IPS-NIHi11 (cell line): ENCODE measurements at places on chromosomes 5 and 9.
A peak's percentile ranks its signal among the peaks of the same experiment; 100 is the strongest.

DNA sequence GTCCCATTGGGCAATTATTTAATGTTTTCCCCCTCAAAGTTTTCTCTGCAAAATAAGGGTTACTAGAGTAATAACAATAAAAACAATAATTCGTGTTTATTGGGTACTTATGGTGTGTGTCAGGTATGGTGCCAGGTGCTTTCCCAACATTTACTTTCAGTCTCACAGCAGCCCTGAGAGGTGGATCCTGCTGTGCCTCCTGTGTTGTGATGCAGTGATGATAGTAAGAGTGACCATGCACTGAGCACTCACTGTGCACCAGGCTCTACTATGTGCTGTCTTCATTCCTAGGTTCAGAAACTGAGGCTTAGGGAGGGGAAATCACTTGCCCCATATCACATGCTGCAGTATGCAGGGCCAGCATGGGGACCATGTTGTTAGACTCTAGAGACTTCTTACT lies 15.5 kb downstream of the OTULINL start:
- DNase-seq = no peak

DNA sequence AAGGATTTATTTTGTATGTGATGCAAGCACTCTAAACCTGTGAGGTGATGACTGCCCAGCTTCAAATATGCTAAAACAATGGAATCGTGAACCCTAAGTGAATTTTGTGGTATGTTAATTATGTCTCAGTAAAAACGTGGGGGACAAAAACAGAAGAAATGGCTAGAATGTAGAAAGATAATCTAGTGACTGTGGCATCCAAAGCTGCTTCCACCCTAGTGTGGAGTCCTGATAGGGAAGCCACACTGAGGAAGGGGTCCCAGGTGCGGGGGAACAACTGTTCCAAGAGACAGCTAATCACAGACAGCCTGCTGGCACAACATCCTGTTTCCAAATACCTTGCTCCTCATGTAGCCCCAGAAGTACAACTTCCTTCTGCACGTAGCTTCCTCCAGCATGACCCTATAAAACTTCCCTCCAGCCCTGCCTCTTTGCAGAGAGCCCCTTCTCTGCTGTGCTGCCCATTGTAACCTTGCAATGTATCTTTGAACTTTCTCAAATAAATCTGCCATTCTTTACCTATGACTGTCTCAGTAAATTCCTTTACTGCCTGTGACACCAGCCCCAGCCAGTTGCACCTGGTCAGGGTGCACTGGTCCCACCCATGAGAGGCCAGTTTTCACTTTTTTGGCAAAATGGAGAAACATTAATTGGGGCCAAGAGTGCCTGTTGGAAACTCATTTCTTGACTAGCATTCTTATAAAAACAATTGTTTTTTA lies 4.9 kb downstream of the GMCL2 start:
- no peak for DNase-seq

DNA sequence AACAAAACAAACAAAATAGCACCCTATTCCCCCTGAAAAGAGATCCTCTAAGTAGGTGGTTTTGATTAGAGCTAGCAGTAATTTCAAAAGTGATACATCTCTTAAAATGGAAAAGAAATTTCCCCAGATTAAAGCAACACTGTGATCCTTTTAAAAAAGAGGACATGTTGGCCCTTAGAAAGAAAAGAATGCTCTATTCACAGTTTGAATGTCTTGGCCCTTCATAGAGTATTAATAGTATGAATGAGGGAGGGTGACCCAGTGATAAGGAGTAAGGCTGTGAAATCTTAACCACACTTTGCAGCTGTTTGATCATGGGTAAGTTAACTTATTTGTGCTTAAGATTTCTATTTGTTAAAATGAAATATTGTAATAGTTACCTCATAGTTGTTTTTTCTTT lies 467.7 kb upstream of the MEF2C start:
- DNase-seq = no peak

GRCh38 chr5:38782180-38782835 lies 63.5 kb upstream of the OSMR start:
- no peak for DNase-seq

- DNase-seq = peak; percentile 8
Observed at GRCh38 chr5:118076490-118076889, 911.9 kb downstream of the DTWD2 start.

DNA sequence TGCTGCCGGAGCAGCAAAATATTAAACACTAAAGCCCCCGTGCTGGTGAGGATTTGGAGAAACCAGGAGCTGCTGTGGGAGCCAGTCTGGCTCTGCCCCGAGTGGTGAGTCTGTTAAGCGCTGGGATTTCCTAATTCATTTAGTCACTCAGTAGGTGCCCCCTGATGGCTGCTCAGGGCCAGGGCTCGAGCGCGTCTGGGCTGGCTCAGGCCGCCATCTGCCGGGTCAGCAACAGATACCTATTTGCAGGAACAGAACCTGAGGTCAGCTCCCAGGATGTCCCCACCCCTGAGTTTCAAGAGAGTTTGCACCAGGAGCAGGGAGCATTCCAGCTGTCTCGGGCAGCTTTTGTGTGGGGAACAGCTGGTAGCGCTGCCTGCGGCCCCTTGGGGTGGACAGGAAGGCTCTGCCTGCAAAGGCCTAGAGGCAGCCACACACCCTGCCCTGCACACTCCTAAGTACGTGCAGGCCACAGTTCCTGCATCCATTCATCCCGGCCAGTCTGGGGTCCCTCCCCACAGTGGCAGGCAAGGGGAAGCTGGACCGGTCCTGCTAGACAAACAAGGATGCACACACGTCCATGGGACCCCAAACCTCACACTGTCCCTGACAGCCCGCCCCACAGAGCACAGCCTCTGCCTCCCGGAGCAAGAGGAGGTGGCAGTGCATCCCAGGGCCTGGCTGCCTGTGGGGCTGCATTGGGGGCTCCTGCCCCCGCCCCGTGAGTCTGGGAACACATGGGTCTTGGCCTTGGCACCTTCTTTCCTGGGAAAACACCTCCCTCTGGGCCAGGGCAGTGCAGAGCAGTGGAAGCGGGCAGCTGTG lies 83.7 kb downstream of the ADAMTS2 start:
- peak; percentile 82 for DNase-seq

GRCh38 chr5:169106911-169107706 lies 193.8 kb downstream of the SLIT3 start:
- no peak for DNase-seq

- DNase-seq = no peak
Observed at GRCh38 chr9:34601937-34602573, 9.8 kb downstream of the RPP25L start.

- peak; percentile 45 for DNase-seq
Observed at GRCh38 chr5:32450952-32451351, 6.4 kb upstream of the ZFR start.

- no peak for DNase-seq
Observed at GRCh38 chr5:127805448-127805847, 102.3 kb downstream of the CCDC192 start.

DNA sequence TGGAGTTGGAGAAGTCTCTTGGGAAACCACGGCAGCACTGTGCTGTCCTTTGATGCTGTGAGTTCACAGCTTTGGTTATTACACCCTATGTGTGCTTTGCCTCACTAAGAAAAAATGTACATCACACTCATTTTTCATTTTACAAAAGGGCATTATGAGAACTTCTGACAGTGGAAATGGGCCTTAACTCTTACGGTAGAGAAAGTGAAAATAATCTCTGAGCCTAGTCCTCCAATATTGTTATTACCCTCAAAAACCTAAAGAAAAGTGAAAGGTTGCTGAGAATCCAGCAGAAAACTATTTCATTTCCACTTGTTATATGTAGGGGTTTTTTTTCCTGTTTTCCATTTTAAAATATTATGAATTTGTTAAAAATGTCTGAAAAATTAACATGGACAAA lies 8.2 kb upstream of the OR13D1 start:
- no peak for DNase-seq

DNA sequence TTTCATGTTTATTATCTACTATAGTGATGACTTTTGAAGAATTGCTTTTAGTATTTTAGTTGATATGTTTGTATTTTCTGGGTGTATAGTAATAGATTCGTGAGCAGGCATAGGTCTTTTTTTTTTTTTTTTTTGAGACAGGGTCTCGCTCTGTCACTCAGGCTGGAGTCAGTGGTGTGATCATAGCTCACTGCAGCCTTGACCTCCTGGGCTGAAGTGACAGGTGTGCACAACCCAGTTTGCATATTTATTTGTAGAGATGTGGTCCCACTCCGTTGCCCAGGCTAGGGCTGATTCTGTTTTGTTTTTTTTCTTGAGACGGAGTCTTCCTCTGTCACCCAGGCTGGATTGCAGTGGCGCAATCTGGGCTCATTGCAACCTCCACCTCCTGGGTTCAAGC lies 11.9 kb downstream of the ERBIN start:
- DNase-seq = no peak

- no peak for DNase-seq
Observed at GRCh38 chr9:29176786-29177185, 1603.5 kb upstream of the C9orf72 start.

DNA sequence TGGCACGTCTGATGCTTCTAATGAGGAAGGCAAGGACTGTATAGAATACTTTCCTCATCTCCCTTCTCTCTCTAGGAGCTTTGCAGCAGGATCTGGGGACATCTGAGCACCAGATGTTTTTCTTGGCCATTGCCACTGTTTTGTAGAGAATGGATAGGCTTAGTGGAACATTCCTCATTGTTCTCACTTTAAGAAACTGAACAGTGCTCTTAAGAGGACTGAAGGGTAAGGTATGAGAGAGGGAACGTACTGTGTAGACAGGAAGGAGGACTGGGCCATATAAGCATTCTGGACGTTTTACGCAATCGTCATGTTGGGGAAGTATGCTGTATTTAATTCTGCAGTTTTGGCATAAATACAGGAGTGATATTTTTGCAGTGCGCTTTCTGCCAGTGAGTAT lies 70.6 kb downstream of the SMARCA2 start:
- no peak for DNase-seq

GRCh38 chr5:158502686-158503085 lies 597.0 kb downstream of the EBF1 start:
- no peak for DNase-seq

GRCh38 chr9:129026442-129027223 lies 1.5 kb downstream of the SH3GLB2 start:
- DNase-seq = peak; percentile 70

GRCh38 chr5:112885001-112885400 lies 23.9 kb downstream of the SRP19 start:
- no peak for DNase-seq

DNA sequence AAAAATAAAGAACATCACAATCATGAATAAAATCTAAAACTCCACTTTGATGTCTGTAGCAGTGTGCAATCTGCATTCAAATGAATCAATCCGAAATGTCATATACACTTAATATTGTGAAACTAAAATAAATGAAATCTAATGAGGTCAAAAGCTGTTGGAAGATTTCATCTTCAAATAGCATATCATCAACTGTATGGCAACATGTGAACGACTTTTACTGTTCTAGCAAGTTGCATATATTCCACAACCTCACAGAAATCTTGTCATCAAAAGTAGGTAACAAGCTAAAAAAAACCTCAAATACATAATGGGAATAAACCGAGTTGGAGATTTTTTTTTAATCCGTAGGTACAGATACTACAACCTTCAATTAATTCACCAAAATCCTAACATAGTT lies 1.2 kb downstream of the PTBP3 start:
- no peak for DNase-seq

DNA sequence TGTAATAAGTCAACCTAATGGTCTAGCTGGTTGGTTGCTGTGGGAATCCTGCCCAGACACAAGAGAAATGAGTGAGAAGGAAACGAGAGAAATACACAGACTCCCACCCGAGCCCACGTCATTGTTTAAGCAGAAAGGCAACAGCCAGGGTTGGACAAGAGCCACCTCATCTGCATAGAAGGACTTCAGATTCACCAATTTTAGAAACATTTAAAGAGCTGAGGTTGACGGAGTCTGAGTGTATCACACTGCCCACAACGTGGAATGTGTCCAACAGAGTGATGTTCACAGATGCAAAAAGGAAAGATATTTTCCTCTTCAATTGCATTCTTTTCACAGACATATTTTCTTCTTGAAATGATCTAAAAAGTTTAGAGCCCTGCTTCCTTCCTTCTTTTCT lies 349.5 kb downstream of the AGTPBP1 start:
- no peak for DNase-seq

- DNase-seq = no peak
Observed at GRCh38 chr5:176550275-176550831, 1.2 kb downstream of the CDHR2 start.

GRCh38 chr9:37620396-37620795 lies 28.0 kb upstream of the TOMM5 start:
- DNase-seq = no peak

- DNase-seq = no peak
Observed at GRCh38 chr5:161385027-161385426, 161.5 kb downstream of the GABRB2 start.

GRCh38 chr9:72952914-72953313 lies at the start of gene ALDH1A1:
Gene ALDH1A1 (minus strand): TSS chr9:72953053. CDS start chr9:72953000, 53 bp downstream.
- peak; percentile 44 for DNase-seq

GRCh38 chr9:81535542-81536241 lies 153.7 kb downstream of the TLE1 start:
- DNase-seq = no peak

- peak; percentile 82 for DNase-seq
Observed at GRCh38 chr9:131530546-131530919, 530 bp downstream of the UCK1 start.

- peak; percentile 64 for DNase-seq
Observed at GRCh38 chr5:141618030-141618803, 583 bp downstream of the DIAPH1 start.

DNA sequence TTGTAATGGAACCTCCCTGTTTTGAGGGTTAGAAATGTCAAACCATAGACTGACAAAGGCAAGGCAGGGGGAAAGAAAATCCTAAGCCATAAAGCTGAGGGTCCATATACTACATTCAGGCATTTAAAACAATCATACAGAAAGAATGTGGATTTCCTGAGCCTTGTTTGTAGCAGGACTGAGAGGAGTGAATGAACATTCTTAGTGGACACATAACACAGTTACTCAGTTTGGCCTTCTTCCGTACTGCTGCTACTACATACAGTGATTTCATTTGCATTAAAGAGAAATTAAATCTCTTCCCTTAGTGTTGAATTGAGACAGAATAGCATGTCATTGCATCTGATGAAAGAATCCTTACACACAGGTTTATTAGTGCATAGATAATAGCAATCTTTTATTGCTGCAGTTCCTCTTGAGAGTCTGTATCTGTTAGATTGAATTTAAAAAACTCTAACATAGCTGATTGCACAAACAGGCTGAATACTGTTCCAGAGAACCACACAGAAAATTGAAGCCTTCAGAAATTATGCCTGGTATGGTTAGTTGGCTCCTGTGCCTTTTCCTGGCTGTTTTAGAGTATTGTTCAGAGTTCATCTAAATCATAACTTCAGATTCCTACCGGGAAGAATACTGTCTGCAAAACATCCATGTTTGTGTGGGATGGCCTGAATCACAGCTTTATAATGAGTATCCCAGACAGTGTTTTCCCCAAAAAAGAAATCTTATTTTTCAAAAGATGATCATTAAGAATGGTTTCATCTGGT lies 2.0 kb upstream of the MTX3 start:
- DNase-seq = no peak

- no peak for DNase-seq
Observed at GRCh38 chr5:150137997-150138396, 17.6 kb downstream of the PDGFRB start.

- no peak for DNase-seq
Observed at GRCh38 chr5:61019642-61020041, 74.6 kb downstream of the NDUFAF2 start.
